ENCODE measurements at places on chromosomes 5 and 9.

GRCh38 chr9:126699401-126699881 is 85.7 kb downstream of the LMX1B start:
- DNase-seq = no peak

- peak; percentile 10 for DNase-seq
Measured at GRCh38 chr5:122408592-122409224, 96.7 kb downstream of the SNCAIP start.

DNA sequence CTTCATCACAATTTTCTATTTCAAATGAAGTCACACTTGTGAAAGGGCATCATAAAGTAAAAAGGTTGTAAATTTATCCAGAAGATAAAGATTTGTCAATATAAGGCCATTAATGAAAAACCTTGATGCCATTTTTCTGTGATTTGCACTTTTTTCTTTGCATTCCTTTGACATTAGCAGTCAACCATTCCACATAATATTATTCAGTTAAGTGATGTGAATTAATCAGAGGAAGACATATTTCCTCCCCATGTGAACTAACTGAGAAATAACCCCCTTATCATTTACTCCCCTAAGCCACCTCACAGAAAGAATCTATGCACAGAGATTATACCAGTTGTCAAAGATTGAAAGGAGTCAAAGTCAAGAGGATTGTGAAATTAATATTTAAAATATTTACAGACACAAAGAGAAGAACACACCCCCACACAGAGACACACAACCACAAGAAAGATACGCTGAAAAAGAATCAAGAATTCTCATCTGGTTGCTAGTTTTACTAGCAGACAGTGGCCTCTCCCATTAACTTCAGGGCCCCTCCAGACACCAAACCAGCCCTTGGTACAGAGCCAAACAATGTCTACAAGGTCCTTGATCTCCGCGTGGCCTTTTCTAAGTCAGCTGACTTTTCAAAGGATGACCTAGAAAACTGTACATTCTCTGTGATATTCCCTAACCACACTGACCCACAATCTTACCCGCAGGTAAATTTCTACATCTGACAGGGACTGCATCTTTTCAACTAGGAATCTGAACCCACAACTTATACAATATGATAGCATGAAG is 29.5 kb downstream of the GNAQ start:
- peak; percentile 49 for DNase-seq

DNA sequence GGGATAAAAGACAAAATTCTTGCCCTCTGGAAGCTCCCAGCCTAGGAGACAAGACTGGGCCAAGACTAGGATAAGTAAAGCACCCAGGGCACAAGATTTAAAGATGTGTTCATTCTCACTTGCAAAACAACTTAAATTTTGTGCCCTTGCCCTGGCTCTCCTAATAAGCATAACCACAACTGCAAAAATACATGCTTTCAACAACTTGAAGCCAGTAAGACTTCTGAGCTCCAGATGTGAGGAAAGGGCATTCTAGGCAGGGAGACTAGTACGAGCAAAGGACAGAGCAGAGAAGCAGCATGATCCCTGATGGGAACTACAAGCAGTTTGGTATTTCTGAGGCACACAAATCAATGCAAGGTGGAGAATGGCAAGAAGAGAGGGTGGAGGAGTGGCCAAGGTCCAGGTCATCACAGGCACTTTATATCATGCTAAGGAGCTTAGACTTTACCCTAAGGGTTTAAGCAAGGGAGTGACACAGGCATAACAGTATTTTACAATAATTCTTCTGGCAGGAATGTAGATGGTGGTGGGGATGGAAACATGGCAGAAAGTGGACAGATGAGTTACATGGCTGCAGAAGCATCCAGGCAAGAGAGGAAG is 30.1 kb upstream of the SIL1 start:
- DNase-seq = no peak

DNA sequence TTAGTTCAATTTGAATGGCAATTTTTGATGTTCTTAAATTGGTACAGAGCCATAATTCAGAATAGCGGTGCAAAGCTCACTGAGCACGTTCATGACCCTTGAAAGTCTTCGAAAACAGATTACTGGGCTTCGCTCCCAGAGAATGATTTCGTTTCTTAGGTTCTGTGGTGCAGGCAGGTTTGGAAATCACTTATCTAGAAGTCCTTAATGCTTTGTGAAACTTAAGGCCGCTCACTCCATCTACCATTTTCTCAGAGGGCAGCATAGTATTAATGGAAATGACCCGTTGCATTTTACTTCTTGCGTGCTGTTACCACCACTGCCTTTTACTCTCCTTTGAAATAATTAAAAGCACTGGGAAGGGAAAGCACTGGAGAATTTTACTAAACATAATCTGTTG is 2.9 kb upstream of the MAT2B start:
- no peak for DNase-seq

DNA sequence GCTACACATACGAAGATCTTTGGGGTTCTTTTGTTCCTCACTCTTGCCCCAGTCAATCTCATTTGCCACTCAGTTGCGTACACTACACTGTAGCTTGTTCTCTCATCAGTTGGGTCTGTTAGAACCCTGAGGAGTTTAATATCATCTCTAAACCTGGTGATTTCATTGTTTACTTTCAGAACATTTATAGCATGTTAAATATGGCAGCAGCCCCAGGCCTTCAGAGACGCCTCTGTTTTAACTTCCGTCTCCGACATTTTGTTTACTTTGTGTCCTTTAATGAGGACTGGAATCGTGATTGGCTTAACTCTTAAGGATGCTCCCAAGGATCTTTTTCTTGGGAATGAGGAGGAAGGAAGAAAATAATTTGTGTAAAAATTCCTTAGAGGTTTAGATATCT is 510.1 kb downstream of the NR2F1-AS1 start:
- DNase-seq = no peak

DNA sequence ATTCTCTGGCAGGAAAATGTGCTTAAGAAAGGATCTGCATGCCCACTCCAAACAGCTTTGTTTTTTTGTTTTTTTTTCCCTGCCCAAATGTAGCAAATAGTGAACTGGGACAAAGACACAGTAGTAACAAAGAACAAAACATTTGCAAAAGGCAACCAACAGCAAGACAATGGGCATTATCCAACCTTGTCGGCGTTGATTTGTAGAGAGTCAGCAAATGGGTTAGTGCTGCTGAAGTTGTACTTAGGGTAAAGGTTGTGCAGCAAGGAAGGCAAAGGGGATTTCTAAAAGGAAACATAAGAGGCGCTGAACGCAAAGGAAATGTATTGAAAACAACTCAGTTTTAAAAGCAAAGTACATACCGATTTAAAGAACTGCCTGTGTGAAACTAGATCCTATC is 136.2 kb downstream of the MPDZ start:
- DNase-seq = no peak

GRCh38 chr5:116652196-116652729 is 77.6 kb upstream of the SEMA6A start:
- DNase-seq = peak; percentile 94

- DNase-seq = no peak
Measured at GRCh38 chr5:161960314-161960713, 107.3 kb upstream of the GABRG2 start.

- no peak for DNase-seq
Measured at GRCh38 chr5:38719403-38719802, 126.4 kb upstream of the OSMR start.

GRCh38 chr9:137276473-137277328 is 825 bp upstream of the TOR4A start:
- DNase-seq = peak; percentile 68

GRCh38 chr9:677461-678097 is 163.9 kb upstream of the DMRT1 start:
- DNase-seq = peak; percentile 22

DNA sequence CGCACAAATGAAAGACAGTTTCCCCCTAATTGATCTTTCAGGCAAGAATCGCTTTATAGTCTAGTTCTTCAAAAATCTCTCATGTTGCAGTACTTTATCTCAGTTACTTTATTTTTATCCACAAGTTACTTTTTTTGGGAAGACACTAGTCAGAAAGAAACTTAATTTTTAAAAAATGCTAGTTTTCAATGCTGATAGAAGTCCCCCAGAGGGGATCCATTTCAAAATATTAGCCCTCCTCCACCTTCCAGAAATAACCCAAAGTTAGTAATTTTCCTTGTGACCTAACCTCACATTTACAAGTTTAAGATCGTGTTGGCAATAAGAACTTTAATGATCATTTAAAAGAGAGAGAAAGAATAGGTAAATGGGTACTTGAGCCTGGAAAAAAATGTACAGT is 11.0 kb downstream of the C1QTNF3 start:
- no peak for DNase-seq

DNA sequence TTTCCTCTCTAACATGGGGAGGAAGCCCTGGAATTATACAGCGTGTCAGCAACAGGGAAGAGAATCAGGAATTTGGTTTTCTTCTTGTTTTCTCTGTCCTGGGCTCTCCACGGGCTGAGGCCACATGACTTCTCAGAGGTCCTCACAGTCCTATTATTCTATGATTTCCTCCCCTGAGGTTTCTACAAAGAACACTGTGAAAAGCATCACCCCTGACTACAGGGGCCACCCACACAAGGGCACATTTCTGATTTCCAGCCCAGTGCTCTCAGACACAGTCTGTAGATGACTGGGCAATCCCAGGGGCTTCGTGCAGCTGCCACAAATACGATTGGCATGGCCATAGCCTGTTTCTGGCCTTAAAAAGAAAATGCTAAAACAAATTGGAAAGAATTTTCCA is 284.9 kb downstream of the CEMIP2 start:
- no peak for DNase-seq

- no peak for DNase-seq
Measured at GRCh38 chr9:128101690-128102089, 25.8 kb downstream of the PTGES2 start.

- DNase-seq = no peak
Measured at GRCh38 chr5:107696080-107696479, 25.3 kb upstream of the EFNA5 start.

DNA sequence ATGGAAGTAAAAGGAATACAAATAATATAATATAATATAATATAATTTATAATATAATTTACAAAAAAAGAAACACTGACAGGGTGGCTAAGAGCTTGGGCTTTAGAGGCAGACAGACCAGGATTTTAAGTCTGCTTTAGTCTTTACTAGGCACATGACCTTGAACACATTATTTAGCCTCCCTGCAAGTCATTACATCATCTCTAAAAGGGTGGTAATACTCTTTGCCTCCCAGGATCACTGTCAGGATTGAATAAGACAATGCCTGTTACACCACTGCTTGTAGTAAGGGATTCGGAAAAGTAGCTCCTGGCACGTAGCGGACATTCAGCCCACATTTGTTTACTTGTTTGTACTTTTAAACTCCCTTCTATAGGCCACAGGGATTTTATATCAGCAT is 199.8 kb downstream of the GRIA1 start:
- no peak for DNase-seq

DNA sequence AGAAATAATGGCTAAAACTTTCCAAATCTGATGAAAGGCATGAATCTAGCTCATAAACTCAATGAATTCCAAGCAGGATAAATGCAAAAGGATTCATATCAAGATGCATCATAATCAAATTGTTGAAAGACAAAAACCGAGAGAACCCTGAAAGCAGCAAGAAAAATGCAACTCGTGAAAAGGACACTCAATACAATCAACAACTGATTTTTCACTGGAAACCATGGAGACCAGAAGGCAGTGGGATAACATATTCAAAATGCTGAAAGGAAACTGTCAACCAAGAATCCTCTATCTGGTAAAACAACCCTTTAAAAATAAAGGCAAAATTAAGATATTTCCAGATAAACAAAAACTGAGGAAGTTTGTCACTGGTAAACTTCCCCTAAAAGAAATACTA is 9.5 kb downstream of the FBXL17 start:
- no peak for DNase-seq

- DNase-seq = peak; percentile 64
Measured at GRCh38 chr9:128245421-128246151, 30.2 kb downstream of the GOLGA2 start.

- no peak for DNase-seq
Measured at GRCh38 chr9:75085640-75086039, 2.3 kb downstream of the NMRK1 start.

GRCh38 chr9:33147416-33148169 is 19.5 kb downstream of the B4GALT1 start:
- no peak for DNase-seq

DNA sequence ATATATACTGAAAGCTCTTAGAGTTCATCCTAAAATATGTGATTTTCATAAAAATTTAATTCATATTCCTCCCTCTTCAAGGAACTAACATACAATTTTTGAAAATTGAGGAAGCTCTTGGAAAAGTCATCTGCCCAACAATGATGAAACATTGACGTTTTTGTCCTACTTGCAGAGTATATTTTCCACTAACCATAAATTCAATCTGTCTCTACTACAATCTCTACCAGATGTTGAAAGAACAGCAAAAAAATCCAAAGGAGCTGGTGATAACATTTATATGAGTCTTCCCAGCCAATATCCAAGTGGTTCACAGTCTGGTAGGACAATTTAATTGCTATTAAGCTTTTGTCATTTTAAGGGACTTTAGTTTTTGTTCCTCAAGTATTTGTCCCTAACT is 81.1 kb upstream of the NR3C1 start:
- DNase-seq = no peak

GRCh38 chr5:7377761-7378160 is 18.2 kb upstream of the ADCY2 start:
- DNase-seq = no peak

DNA sequence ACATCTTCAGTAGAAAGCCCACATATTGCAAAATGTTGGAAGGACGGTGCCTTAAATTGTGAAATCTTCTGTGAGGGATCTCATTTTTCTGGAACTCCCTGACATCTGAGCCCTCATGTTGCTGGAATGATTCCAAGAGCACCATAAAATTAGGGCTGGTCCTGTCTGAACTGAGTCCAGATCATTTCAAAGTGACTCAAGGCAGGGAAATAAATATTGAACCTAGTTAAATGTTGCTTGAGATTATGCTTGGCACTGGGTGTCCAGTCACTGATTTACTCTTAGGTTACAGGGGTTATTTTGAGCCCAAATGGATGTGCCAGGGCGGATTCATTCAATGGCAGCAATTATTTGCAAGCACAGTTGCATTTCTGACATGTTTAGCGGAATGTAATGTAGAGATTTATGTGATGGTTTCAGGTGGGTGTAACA is 437.0 kb downstream of the PIK3R1 start:
- DNase-seq = no peak

GRCh38 chr5:80755626-80756025 is 100.8 kb upstream of the DHFR start:
- DNase-seq = peak; percentile 53

DNA sequence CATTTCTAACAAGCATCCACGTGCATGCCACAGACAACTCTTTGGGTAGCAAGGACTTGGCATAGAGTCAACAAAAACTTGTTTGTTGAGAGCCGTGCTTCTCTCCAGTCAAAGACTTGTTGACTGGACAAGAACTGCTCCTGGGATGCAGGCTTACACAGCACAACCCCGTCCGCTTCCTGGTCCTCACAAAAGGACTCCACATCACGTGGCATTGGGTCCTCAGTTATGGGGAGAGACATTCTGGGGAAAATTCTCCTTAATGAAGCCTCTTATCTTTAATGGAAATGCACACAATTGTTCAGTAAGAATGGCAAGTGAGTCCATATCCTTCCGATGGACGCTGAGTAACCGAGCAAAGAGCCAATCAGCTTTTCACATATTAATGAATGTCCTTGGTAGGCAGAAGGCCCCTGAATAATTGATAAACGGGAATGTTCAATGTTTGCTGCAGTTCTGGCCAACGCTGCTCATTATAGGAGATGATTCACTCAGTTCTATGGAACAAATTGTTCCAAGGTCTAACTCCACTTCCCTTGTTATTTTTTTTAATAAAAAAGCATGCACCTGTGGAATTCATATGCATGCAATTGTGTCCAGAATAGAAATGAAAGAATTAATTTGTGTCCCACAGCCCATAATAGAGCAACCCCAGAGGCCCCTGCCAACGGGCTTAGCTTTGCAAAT is 97.0 kb upstream of the ZNF366 start:
- DNase-seq = peak; percentile 45
